ENCODE measurements at places on chromosomes 6 and 20.

- no peak for DNase-seq
Observed at GRCh38 chr6:143531720-143532499, 20.4 kb upstream of the FUCA2 start.

DNA sequence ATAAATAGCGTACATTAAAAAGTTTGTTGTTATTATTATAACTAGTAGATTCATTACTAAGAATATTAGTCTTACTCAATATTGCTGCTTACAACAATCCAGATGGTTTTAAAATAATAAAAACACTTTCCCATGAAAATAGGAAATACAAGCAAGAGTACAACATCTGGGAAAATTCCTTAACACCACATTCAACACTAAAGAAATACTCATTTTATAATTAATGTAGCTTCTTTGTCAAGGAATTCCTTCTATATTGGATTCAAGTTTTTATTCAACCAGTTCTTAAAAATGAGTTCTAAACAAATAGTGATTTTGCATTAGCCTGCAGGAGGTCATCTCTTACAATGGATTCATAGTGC is 650.3 kb upstream of the SLC35B3 start:
- no peak for DNase-seq

- DNase-seq, result no peak
Observed at GRCh38 chr6:80789912-80790570, 683.6 kb downstream of the BCKDHB start.

- no peak for DNase-seq
Observed at GRCh38 chr20:23857962-23858595, 21.5 kb downstream of the CST5 start.

GRCh38 chr20:8021541-8022269 is 2.1 kb upstream of the TMX4 start:
- no peak for DNase-seq

DNA sequence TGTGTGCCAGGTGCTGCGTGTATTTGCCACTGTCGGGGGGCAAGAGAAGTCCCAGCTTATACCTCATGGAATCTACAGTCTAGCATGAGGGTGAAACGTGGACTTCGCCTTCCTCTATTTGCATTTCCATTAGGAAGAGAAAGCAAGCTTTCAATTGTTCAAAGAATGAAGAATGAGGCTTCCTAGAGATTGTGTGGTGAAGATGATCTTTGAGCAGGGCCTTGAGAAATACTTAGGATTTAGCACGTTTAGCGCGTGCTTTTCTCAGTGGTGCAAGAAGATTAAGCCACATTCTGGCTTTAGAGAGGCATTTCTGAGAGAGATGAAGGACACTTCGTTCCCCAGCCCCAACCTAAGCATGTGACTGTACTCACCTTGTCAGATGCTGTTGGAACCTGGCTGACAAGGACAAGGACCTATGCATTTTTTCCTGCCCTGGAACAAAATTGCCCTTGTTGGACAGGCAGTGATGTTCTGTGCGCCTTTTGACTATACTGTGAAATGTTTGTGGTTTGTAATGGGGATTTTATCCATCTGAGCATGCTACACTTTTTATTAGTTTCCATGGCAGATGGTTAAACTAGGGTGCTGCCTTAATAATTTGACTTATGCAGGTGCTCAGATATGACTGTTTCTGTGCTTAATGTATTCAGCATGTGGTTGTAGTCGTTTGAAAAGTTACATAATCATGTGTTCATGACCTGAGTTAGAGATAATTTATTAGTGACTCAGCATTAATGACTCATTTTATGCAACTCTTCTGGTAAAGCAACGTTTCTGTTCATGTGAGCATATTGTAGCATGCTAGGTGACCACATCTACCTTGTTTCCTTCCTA is 10.7 kb downstream of the TULP4 start:
- no peak for DNase-seq

- DNase-seq, result no peak
Observed at GRCh38 chr6:2830183-2830582, 11.5 kb downstream of the SERPINB1 start.

DNA sequence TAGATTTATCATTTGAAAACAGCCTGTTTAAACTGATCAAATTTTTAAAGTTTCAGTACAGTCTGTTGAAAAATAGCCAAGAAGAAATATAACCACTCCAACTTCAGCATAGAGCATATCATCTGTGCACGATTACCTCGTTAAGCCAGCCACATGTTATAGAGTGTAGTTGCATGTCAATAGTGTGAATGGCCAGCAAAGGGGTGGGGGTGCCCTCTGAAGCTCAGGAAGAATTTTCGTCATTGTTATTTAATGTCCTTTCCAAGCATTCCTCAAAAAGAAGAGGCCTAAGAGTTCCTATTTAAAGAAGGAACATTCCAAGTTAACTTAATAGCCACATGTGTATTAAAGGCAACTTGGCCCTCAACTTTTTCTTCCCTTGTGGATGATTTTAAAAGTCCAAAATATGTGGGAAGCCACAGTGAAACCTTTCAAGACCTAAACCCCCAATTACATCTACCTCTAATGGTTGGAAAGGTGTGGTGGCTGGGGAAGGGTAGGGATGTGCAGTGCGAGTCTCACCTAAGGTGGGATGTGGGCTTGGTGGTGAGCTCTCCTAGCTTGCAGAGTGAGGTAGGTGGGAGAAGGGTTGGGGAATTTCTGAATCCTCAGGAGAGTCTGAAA is 1.8 kb upstream of the CCN2 start:
- DNase-seq, result no peak

Data from activated CD8-positive, alpha-beta memory T cell treated with anti-CD3 and anti-CD28 coated beads for 48 hours (primary cell).